H9 (cell line): ENCODE measurements at places on chromosomes 16 and 17. TPM values are rescaled to one million over a fixed set of nuclear protein-coding genes. Genes with fewer than 3 reads are reported as not detected.
A peak's percentile ranks its signal among the peaks of the same experiment; 100 is the strongest.

- H3K27me3 ChIP-seq = no peaks in the 10 kb centered on the region
- no peak overlapping the region for H3K4me3 ChIP-seq
- no peaks in the 10 kb centered on the region for H3K4me1 ChIP-seq
- no peak for DNase-seq
These were observed 211.9 kb downstream of the KATNIP start for GRCh38 chr16:27761816-27762215.

DNA sequence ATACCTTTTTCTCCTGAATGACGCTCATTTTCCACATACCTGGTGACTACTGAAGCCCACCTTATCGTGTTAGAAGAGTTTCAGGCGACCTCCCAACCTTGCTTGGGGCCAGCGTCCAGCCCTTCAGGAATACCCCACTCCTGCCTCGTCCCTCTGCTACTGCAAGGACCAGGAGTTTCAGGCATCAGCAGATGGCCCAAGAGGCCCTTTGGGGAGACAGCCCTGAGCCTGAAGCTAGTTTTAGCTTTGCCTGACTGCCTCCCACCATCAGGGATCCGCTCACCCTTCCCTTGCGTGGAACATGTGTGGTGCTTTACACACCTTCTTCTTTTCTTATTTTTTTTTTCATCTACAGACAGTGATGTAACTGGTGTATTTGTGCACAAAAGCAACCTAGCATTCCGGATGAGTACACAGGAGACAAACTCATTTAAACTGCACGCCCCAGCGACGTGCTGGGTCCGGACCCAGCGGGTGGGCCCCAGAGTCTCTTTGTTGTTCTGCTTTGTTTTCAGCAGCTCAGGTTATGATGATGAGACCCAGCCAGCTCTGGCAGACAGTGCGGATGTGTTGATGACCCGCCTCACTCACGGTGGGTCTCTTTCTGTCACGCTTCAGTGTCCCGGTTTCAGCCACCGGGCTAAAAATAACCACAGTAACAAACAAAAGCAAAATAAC lies 242.4 kb downstream of the C16orf95 start:
- no peak overlapping the region for H3K4me3 ChIP-seq
- H3K4me1 ChIP-seq = no peaks in the 10 kb centered on the region
- no peaks in the 10 kb centered on the region for H3K27me3 ChIP-seq
- H3K36me3 ChIP-seq = peaks cover 6% of the 10 kb centered on the region; the same call in 1 of the 2 replicates
- DNase-seq = no peak

- no peak overlapping the region for H3K27ac ChIP-seq
- DNase-seq = no peak
- no peaks in the 10 kb centered on the region for H3K36me3 ChIP-seq
- H3K27me3 ChIP-seq = no peaks in the 10 kb centered on the region
- H3K4me3 ChIP-seq = no peak overlapping the region
These were observed 112.7 kb downstream of the TANC2 start for GRCh38 chr17:63078707-63079106.

- H3K4me3 ChIP-seq = no peak overlapping the region
- DNase-seq = no peak
- H3K27ac ChIP-seq = no peak overlapping the region
These were observed 53.4 kb downstream of the CACNG3 start for GRCh38 chr16:24309258-24310142.

DNA sequence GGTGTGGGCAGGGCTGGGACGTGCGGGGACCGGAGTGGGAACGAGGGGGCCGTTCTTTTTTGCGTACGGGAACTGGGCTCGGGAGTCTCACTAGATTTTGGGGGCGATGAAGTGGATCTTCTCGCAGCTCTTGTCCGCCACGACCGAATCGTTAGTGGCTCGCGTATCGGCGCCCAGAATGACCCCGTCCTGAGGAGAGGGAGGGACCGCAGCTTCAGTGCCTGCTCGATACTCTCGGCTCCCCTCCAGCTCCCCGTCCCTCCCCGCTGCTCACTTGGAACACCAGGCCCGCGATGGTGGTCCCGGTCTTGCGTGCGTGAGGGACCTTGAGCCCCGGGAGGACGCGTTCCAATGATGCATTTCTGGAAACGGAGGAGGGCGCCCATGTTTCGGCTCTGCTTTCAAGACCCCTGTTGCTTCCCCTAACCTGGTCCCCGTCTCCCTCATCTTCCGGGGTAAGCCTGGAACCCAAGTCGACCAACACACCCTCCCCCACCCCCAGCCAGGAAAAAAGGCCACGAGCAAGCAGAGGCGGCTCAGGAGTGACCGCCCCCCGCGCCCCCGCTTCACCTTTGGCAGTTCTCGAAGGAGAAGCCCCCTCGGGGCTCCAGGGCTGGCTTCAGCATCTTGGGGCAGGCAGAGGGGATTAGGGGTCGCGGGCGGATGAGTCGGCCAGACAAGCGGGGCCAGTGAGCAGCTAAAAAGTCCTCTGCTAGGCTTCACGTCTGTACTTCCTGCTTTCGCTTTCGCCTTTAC lies at the start of gene PSMB10:
TSS of gene PSMB10 (minus strand) at position 727 of the 756 bp plus-strand sequence. CDS start at position 626, 101 bp downstream.
- peaks cover 3% of the 10 kb centered on the region; the same call in 1 of the 2 replicates for H3K4me1 ChIP-seq
- H3K27me3 ChIP-seq = no peaks in the 10 kb centered on the region
- H3K36me3 ChIP-seq = no peaks in the 10 kb centered on the region
- H3K4me3 ChIP-seq = peak within 1 kb of the TSS; percentile 100
- H3K27ac ChIP-seq = no peak within 1 kb of the TSS

GRCh38 chr16:58411736-58412614 lies 19.7 kb downstream of the GINS3 start:
- H3K4me3 ChIP-seq = no peak overlapping the region
- H3K27me3 ChIP-seq = no peaks in the 10 kb centered on the region
- H3K4me1 ChIP-seq = no peaks in the 10 kb centered on the region
- no peak overlapping the region for H3K27ac ChIP-seq
- H3K36me3 ChIP-seq = no peaks in the 10 kb centered on the region

- H3K4me3 ChIP-seq = peak overlapping the region; percentile 81
- no peak for DNase-seq
- H3K4me1 ChIP-seq = no peaks in the 10 kb centered on the region; the same call in 1 of the 2 replicates
- peaks cover 5% of the 10 kb centered on the region; the same call in 1 of the 2 replicates for H3K36me3 ChIP-seq
- H3K27ac ChIP-seq = no peak overlapping the region
These were observed 1.5 kb upstream of the NQO1 start for GRCh38 chr16:69727916-69728270.

DNA sequence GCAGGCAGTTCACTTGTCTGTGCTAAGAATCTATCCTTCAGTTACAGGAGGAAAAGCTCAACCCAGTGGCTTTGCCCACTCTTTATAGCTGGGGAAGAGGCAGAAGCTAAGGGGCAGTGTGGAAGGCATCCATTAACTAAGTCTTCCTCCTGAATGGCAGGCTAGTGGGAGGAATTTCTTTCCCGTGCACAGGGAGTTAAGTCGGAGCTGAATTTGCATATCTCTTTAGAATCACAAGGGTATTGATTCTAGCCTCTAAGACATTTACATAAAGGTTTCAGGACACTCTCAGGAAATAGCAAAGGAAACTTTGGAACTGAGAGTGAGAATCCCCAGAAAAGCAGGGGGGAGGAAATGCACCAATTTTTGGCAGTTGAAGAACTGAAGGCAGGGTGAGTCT lies 245.6 kb downstream of the CA10 start:
- no peak overlapping the region for H3K4me3 ChIP-seq
- peaks cover 4% of the 10 kb centered on the region; the same call in 1 of the 2 replicates for H3K4me1 ChIP-seq
- H3K27me3 ChIP-seq = no peaks in the 10 kb centered on the region
- DNase-seq = peak; percentile 53

The ZNF385C gene
- 2.8 and 3.1 TPM in 2 replicates for total RNA-seq

The KRT12 gene
- not detected in 2 replicates for total RNA-seq

The NETO2 gene
- 25.6 and 28.6 TPM in 2 replicates for total RNA-seq

The WWOX gene
- total RNA-seq = 14.4 and 15.6 TPM in 2 replicates

The KRT9 gene
- total RNA-seq = not detected in 2 replicates

The NOD2 gene
- 0.17 and 0.26 TPM in 2 replicates for total RNA-seq
